D341Med (cell line): ENCODE measurements at places on chromosomes 6 and 20.

DNA sequence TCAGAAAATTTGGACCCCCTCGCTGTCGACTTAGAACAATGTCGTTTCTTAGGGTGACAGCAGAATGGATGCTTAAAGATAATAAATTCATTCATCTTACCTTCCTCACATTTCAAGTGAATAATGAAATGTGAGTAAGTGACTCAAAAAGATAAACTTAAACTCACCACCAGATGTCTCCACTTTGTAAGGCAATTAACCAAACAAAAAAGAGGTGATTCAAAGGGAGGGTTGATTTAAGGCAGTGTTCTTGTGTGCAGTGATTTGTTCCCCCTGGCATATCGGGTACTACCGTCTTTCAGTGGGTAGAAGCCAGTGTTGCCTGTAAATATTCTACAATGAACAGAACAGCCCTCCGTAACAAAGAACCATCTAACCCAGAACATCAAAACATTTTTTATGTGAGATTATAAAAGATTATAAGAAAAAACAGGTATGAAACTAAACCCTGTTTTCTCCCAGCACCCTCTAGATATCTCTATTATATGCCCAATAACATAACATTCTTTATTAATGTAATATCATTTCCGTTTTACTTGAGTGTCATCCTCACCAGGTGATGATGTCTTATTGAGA is 589.7 kb downstream of the CBLN4 start:
- DNase-seq: peak; percentile 21

- no peak for DNase-seq
Measured at GRCh38 chr6:53770780-53771249, 24.0 kb upstream of the LRRC1 start.

GRCh38 chr20:36145877-36146707 is 8.4 kb upstream of the EPB41L1 start:
- DNase-seq: peak; percentile 62

DNA sequence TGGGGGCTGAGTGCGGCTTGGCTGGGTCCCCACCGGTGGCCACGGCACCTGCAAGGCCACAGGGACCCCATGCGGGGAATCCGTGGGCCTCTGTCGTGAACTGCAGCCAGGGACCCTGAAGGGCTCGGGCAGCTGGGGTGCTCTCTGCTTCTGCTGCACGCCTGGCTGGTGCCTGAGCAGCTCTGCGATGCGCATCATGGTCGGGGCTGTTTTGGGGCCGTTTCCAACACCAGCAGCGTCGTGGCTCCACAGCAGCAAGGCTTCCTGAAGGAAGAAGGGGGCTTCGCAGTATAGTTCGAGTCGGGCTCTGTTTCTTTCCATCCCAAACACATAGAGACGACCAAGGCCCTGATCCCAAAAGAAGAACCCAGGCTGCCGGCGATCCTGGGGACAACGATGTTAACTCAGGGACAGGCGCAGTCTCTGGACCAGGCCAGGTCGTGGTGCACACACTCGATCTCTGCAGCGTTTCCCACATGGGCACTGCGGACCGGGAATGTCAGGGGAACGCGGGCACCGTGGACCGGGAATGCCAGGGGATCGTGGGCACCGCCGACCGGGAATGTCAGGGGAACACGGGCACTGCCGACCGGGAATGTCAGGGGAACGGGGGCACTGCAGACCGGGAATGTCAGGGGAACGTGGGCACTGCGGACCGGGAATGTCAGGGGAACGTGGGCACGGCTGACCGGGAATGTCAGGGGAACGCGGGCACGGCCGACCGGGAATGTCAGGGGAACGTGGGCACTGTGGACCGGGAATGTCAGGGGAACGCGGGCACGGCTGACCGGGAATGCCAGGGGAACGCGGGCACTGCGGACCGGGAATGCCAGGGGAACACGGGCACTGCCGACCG is 36.8 kb upstream of the BHLHE23 start:
- no peak for DNase-seq

GRCh38 chr6:77470983-77471382 is 7.7 kb upstream of the HTR1B start:
- DNase-seq: no peak

DNA sequence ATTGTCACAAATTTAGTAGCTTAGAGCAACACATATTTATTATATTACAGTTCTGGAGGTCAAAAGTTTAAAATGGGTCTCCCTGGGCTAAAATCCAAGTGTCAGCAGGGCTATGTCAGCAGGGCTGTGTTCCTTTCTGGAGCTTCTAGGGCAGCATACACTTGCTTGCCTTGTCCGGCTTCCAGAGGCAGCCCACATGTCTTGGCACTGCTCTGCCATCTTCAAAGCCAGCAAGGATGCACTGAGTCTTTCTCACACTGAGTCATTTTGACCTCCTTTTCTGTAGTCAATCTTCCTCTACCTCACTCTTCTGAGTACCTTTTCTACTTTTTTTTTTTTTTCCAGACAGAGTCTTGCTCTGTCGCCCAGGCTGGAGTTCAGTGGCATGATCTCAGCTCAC is 39.0 kb downstream of the ADGRF4 start:
- no peak for DNase-seq

- no peak for DNase-seq
Measured at GRCh38 chr6:43150051-43150751, 20.9 kb upstream of the SRF start.

DNA sequence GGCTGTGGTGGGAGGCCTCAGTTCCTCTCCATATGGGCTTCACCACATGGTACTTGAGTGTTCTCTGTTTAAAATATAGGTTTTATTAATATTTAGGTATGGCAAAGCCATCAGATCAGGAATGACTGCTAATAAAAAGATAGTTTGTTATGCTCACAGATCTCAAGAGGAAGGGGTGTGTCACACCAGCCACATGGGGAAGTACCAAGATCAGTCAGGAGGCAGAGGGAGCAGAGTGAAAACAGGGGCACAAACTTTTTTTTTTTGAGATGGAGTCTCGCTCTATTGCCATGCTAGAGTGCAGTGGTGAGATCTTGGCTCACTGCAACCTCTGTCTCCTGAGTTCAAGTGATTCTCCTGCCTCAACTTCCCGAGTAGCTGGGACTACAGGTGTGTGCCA is 92.1 kb upstream of the GCM1 start:
- no peak for DNase-seq

GRCh38 chr6:10276660-10277287 is 138.1 kb downstream of the TFAP2A start:
- no peak for DNase-seq

GRCh38 chr6:85669735-85670194 is 27.1 kb upstream of the SYNCRIP start:
- no peak for DNase-seq

DNA sequence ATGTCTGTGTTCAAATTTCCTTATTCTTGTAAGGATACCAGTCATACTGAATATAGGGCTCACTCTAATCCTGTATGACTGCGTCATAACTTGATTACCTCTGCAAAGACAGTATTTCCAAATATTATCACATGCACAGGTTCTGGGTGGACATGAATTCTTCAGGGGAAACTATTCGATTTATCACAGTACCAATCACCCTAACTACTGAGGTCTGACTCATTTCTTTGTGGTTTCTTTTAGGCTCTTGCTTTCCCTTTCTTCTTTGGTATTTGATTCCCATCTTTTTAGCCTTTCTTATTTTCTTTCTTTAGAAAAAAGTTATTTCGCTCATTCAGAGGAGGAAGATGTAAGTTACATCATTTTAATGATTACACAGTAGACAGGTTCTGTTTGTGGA is 40.3 kb upstream of the TBX18 start:
- no peak for DNase-seq

GRCh38 chr20:32333988-32334885 is 23.9 kb upstream of the ASXL1 start:
- DNase-seq: no peak

GRCh38 chr6:77482981-77483380 is 19.7 kb upstream of the HTR1B start:
- no peak for DNase-seq

- no peak for DNase-seq
Measured at GRCh38 chr6:36969988-36970891, 15.7 kb downstream of the PI16 start.

DNA sequence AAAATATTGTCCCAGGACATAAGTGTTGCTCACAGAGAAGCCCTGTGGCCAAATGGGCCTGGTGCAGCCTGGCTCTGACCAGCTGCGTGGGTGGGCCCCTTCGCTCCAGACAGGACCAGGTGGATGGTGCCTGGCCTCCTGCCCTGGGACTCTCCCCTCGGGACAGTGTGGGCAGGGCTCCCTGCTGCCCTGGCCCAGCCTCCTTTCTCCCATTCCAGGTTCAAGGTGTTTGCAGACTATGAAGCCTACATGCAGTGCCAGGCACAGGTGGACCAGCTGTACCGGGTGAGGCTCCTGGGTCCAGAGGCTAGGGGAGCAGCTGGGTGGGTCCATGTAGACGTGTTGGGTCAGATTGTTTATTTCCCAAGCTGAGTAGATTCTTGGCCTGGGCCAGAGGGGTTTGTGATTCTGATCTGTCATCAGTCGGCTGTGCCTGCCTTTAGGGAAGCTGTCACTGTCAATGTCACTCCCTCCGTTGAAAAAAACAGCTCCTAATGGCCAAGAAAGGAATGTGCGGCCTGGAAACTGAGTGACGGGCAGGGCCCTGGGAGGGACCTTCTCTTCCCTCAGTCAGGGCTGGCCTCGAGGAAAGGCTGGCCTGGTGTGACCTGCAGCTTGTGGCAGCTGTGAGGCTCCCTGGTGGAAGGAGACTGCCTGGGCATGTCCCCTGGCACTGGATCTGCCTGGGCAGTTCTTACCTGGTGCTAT is 47.7 kb downstream of the PYGB start:
- DNase-seq: no peak

GRCh38 chr20:21049305-21049828 is 56.8 kb downstream of the LINC00237 start:
- DNase-seq: no peak
